ENCODE measurements at places on chromosomes 6 and 20.

DNA sequence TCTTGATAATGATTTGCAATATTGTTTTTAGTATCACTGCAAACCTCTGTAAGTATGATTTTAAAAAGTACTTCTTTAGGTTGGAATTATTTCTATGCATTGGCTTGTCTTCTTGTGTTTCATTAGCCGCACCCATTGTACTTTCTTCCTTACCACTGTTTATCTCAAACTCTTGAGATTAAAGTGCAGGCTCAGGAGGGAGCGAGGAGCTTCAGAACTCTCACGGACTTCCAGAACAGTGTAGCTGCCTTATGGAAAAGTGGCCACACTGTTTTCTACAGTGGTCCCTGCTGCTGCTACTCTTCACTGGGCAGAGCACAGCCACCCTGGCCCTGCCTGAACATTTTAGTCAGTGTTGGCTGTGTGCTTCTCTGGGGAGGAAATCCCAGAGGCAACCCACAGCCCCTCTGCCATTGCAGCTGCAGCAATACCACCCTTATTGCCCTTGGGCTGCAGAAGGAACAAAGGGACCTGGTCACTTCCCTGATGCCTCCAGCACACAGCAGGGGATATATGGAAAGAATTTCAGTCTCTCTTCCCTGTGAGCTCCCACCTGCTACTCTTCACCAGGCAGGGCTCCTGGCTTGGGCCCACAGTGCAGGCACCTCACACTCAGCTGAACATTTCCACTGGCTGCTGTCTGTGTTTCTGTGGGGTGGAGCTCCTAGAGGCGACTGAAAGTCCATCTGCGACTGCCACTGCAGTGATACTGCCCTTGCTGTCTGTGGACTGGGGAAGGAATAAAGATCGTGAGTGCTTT is 91.7 kb upstream of the MAP3K4 start:
- no peak for DNase-seq

DNA sequence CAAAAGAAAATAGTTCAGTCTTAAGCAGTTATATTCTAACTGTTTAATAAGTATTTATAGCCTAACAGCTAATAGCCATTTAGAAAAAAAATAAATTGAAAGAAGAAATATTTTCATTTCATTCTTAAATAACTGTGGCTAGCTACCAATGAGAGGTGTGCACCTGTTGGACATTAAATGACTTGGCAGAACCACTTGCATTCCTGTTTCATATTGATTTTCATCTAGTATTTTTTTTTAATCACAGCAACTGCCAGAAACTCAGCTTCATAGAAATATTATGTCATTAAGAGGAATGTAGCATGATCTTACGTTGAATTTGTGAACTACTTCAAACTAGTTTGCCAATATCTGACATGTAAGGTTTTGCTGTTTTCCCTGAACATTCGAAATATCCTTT is 10.1 kb downstream of the NAA20 start:
- DNase-seq = no peak

DNA sequence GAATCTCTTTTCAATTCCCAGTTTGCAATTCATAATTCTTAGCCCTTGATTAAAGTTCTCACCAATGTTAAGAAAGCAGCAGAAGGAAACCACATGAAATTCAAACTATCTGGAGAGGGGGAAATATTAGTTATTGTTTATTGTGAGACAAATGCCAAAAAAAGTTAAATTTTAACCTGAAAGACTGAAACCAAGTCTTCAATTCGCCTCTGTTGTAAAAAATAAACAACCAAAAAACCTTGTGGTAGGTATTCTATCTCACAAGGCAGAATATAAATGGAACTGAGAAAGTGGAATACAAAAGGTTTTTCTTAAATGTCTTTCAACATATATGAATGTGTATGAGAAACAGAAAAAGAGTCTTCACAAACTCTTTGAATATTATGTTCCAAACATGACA is 24.8 kb downstream of the TMX4 start:
- no peak for DNase-seq

GRCh38 chr6:154683756-154684523 is 49.3 kb upstream of the SCAF8 start:
- DNase-seq = no peak

GRCh38 chr20:62339647-62340062 is 27.5 kb downstream of the LAMA5 start:
- DNase-seq = no peak

GRCh38 chr6:129748212-129748900 is 38.4 kb upstream of the ARHGAP18 start:
- no peak for DNase-seq

- no peak for DNase-seq
Measured at GRCh38 chr6:40436685-40437604, 150.2 kb downstream of the LRFN2 start.

DNA sequence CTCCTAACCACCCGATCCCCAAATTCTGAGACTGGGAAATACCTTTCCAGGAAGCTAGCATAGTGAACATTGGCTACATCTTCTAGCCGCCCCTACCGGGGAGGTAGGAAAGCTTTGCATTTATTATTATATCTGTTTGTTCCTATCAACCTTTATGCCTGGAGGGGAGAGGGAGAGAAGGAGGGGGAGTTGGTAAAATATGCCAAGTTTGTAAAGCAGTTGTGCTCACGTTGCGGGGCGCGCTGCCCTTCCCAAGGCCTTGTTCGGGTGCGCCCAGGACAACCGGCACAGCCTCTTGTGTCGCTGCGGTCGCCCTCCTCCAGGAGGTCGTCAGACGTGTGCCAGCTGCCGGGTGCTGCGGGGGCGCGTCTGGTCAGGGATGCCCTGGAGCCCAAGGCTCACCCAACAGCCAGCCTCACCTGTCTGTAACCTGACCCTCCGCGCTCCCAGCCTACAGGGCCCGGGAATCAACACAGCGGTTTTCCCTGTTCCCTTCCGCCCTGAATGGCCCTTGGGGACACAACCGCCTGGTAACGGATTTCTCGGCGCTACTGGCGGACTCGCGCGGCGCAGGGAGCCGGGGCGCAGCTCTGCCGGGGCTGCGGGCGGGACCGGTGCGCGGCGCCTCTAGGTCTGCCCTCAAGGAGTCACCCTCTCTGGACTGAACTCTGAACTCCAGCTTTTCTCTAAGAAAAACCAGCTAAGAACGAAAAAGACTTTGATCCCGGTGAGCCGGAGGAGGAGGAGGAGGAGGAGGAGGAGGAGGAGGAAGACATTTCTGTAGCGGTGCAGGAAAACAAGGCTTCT is 1.1 kb upstream of the OVOL2 start:
- DNase-seq = peak; percentile 51

GRCh38 chr6:150732765-150733539 is 132.6 kb upstream of the MTHFD1L start:
- no peak for DNase-seq

DNA sequence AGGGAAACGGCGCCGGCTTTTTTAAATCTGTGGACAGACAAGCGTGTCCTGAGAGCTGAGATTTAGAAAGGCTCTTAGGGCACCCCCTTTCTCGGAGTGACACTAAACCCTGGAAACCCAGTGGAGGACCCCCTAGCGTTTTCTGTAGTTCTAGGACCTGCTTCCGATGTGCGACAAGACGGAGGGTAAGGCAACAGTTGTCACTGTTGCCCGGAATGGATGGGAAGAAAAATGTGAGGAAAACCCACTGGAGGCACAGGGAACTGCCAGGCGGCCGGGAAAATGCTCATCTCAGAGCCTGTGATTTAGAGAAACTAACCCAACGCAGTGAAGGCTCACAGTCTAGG is 551 bp upstream of the ATP5F1E start:
- DNase-seq = peak; percentile 55

- no peak for DNase-seq
Measured at GRCh38 chr6:15508931-15509330, 153.9 kb downstream of the DTNBP1 start.

- no peak for DNase-seq
Measured at GRCh38 chr20:8267009-8267408, 134.9 kb downstream of the PLCB1 start.

- no peak for DNase-seq
Measured at GRCh38 chr20:316316-317068, 8.9 kb upstream of the SOX12 start.

- DNase-seq = no peak
Measured at GRCh38 chr6:167452338-167453081, 127.6 kb downstream of the TTLL2 start.

DNA sequence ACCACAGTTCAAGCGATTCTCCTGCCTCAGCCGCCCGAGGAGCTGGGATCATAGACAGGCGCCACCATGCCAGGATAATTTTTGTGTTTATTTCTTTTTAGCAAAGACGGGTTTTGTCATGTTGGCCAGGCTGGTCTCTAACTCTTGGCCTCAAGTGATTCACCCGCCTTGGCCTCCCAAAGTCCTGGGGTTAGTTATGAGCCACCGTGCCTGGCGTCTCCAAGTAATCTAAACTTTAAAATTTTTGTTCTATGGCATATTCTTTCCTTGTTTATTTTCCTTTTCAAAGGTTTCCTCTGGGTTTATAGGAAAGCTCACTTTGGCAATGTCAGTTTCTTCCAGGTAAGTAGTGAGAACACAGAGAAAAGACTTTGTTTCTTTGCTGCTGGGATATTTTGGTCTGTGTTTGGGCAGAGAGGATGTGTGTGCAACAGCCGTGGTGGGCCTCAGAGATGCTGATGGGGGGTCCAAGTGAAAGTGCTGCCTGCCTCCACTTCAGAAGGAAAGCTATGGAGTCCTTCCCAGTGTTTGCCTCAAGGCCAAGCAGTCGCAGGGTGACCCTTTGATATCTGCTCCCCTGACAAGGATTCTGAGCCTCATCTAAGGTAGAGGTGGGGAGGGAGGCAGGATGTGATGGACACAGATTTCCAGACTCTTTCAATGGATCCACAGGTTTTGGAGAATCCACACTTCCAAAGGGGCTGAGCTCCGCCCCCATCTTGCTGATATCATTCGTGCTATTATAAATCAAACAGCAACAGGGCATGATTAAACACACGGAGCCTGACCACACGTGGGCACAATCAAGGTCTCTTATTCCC is 2.3 kb downstream of the LRP11 start:
- no peak for DNase-seq

DNA sequence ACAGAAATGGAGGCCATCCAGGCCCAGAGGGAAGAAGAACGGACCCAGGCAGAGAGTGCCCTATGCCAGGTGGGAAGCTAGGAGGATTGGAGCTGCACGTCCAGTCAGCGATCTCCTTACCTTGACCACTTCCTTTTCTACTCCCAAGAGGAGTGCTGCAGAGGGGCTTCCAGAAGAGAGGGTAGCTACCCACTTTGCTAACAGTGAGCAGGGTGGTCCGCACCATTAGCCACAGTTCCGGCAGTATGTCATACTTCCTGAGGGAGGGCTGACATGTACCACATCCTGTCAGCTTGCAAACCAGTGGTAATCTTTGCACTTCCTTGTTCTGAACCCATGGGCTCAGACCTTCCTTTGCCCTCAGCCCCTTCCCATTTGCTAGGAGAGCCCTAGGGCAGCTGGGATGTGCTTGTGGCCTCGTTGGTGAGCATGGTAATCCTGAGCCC is 35.4 kb downstream of the CEP250 start:
- no peak for DNase-seq

DNA sequence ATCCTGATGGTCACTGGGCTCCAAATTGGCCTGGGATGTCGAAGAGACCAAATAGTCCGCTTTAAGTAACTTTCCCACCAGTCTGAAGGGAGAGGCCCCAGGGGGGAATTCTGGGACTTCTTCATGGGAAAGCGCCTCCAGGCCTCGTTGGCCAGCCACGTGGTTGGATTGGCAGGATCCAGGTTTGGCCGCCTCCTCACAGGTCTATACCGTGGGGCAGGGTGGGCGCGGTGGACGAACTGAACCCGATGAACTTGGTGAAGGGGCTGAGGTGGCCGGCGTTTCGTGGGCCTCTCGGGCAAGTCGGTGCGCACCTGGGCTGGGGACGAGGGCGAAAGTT is 297 bp downstream of the POM121L2 start:
- DNase-seq = no peak

- DNase-seq = no peak
Measured at GRCh38 chr20:32648761-32649650, 24.7 kb downstream of the C20orf203 start.

- no peak for DNase-seq
Measured at GRCh38 chr6:16374461-16375200, 136.2 kb downstream of the GMPR start.

DNA sequence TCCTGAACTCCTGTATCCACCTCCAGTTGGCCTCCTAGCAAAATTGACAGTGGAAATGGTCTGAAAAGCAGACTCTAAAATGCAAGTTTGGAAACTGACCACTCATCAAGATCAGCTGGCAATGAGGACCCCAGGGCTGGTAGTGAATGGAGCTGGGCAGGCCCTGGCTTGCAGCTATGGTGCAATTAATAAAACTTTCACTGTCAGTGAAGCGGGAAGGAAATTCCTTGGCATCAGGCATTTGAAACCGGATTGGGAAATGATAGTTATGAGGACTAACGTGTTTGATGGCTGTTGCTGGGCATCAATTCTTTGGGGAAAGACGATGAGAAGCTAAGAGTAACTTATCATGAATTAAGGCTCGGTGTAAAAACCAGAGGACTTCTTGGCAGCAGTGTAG is 19.1 kb downstream of the SIRPB1 start:
- DNase-seq = no peak

- no peak for DNase-seq
Measured at GRCh38 chr20:58868795-58869194, 16.3 kb downstream of the GNAS start.

GRCh38 chr6:137181891-137182653 is 8.6 kb upstream of the IL22RA2 start:
- DNase-seq = no peak

GRCh38 chr6:109269057-109269456 is 113.2 kb downstream of the CD164 start:
- DNase-seq = no peak

GRCh38 chr6:36912586-36912985 is 26.8 kb downstream of the C6orf89 start:
- no peak for DNase-seq

DNA sequence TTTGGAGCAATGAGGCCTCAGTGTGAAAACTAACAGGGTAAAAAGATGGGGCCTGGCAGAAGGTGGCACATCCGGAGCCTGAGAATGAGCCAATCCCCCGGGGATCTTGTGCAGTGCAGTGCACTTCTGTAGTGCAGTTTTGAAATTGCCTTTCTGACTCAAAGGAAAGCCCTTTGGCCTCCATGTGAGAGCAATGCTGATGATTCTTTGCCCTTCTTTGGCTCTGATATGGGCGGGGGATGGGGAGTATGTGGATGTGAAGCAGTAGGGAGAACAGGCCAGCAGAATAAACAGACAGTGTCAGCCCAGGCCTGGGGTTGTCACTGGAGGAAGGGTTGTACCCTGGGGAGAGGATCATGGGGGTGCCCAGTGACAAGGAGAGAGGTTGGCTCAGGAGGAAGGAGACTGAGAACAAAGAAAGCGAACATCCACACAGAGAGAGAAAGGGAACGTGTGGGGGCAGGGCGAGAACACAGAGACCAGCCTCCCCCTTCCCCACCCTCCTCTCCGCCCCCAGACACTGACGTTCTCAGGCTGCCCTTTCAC is 351.2 kb downstream of the CDC5L start:
- no peak for DNase-seq

DNA sequence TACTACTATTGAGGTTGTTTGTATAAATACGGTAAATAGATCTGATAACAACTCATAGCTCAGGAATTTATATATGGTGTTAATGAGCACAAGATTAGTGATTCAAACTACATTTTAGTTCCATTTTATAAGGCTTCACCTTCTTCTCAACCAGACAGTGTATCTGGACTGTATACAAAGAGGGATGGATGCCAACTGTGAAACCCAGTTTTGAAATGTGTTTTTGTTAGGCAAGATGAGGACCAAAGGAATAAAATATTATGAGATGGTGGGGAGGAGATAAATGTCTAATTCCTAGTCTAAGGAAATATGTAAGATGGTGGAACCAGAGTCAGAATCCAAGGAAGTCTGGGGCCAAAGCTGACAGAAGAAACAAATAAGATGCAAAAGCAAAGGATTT is 329.0 kb downstream of the GRIK2 start:
- no peak for DNase-seq

Measured in HuH-7.5 (cell line).